ENCODE measurements at places on chromosomes 2 and 18.

GRCh38 chr2:290090-290722 lies 2.3 kb upstream of the ALKAL2 start:
- peak; percentile 63 for DNase-seq

GRCh38 chr2:108587621-108588020 lies 53.4 kb downstream of the LIMS1 start:
- no peak for DNase-seq

- no peak for DNase-seq
Observed at GRCh38 chr2:226738821-226739544, 60.6 kb downstream of the IRS1 start.

- no peak for DNase-seq
Observed at GRCh38 chr18:46337271-46337670, 233.1 kb downstream of the HAUS1 start.

- no peak for DNase-seq
Observed at GRCh38 chr2:119266091-119266589, 42.5 kb downstream of the STEAP3 start.

- DNase-seq: no peak
Observed at GRCh38 chr2:96623116-96623515, 15.0 kb downstream of the KANSL3 start.

DNA sequence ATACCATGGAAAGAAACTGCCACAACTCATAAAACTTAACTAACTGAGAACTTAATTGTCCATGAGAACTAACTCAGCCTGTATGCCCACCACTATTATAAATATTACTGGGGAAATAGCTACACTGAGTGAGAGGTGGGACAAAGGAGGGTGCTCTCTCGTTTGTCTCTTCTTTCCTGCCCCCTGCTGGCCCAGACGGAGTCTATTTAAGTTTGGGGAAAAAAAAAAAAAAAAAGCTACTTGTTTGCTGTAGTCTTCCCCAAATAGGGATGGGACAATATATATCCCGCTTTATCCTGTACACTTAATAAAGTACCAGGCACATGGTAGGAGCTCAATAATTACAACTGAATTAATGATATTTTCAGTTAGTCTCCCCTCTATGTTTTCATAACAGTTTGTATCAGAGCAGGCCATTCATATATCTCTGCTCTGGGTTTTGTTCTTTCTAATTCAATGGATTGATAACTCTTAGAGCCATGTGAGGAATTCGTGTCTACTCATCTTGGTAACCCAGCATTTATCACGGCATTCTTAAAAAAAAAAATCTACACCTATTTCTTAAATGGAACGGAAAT lies 647.6 kb upstream of the PKDCC start:
- peak; percentile 4 for DNase-seq

GRCh38 chr2:232525791-232526371 lies at the start of gene CHRND:
TSS of gene CHRND (plus strand) at chr2:232526160. CDS start at chr2:232526216, 56 bp downstream.
- DNase-seq: no peak

- DNase-seq: no peak
Observed at GRCh38 chr2:66428986-66429612, 5.8 kb upstream of the MEIS1 start.

DNA sequence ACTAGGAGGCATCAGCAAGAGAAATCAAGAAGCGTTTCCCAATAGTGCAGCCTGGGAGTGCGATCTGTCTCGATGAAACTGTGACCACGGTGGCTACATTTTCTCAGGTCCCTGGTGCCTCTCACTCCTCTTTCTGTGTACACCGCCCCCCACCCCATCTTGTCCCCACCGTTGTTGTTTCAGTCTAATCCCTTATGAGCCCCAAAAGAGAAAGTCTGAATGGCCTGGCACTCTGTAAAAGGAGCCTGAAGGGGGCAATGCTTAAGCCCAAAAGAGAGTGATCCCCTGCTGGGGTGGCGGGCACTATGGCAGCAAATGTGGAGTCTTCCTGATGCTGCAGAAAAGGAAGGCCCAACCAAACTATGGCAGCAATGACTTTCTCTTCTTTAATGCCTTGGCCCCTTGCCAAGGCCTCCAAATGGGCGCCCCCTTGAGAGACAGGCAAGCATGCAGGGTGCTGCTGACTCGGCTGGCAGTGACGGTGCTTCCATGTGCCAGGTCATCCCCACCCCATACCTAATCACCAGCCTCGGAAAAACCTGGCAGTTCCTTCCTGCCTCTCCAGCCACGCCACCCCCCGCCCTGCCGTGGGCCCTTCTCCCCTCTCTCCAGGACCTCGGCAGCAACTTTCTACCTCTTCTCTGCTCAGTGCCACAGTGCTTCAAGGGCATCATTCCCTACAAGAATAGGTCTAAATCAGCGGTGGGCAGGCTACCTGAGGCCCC lies 123.0 kb downstream of the CYP26B1 start:
- no peak for DNase-seq

- no peak for DNase-seq
Observed at GRCh38 chr2:235811446-235812184, 317.8 kb downstream of the AGAP1 start.

DNA sequence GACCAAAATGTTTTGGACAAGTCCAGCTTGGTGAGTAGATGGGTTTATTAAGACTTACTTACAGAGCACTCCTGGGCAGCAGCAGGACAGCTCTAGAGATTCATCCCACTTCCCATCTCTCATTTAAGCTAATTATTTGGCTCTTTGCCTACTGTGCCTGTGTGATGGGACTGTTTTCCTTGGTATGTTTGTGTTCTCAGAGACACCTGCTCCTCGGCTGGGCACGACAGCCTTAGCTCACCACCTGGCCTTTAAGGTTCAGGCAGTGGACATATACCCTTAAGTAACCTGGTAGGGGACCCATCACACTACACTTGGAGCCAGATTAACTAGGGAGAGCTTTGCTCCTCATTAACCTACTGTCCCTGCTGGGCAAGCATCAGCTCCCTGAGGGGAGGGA lies 41.7 kb upstream of the EFEMP1 start:
- DNase-seq: no peak

DNA sequence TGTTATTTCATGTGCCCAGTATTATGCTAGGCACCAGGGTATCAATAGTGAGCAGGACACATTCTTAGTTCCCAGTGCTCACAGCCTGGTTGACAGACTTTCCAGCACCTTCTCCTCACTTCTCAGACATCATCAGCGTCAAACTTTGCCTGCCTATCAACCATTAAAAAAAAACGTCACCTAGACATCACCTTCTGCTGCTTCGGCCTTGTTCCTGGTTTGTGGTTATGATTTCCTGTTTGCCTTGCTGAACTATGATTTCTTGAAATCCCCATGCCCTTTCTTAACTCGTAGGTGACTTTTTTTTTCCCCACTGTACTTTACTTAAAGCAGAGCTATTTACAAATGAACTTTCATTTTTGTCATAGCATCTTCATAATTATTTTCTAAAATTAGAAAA lies 60.4 kb upstream of the NABP1 start:
- DNase-seq: peak; percentile 44

- DNase-seq: peak; percentile 73
Observed at GRCh38 chr2:226215902-226216503, 583.6 kb downstream of the IRS1 start.

DNA sequence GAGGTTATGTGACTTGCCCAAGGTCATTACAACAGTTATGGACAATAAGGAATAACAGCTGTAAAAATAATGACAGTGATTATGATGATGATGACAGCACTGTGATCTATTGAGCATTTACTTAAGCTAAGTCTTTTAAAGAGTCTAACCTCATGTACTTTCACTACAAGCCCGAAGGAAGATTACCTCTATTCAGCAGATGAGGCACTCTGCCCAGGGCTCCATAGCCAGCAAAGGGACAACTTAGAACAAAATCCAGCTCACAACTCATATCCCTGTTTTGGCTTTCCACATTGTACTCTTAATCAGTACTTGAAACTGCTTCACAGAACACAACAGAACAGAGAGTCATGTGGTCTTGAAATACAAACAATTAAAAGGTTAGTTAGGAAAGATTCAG lies 290.2 kb downstream of the ZNF385B start:
- DNase-seq: no peak

DNA sequence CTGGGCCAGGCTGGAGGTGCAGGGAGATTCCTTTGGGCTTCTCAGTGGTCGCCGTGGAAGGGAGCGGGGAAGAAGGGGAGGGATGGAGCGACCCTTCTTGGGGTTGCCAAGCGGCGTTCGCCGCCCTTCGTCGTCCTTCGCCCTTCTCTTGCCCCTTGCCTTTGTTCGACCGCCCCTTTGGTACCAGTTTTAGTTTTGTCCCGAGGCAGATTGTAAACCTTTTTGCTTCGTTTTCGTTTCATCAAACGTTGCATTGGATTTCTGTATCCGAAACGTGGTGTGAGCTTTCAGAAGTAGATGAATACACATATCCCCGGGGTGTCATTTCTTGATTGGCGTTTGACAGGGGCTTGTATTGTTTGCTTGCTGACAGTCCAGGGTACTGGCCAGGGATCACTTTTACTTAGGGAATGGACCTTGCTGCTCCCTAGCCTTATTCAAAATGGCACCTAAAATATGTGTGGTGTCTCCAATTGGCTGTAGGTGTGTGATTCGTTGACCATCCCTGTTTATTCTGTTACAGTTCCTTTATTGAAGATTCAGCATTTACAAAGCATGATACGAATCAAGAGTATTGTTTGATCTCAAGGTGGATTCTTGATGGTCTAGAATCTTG lies 788 bp downstream of the USP14 start:
- DNase-seq: no peak

GRCh38 chr2:39735648-39736047 lies 43.4 kb downstream of the THUMPD2 start:
- DNase-seq: no peak

DNA sequence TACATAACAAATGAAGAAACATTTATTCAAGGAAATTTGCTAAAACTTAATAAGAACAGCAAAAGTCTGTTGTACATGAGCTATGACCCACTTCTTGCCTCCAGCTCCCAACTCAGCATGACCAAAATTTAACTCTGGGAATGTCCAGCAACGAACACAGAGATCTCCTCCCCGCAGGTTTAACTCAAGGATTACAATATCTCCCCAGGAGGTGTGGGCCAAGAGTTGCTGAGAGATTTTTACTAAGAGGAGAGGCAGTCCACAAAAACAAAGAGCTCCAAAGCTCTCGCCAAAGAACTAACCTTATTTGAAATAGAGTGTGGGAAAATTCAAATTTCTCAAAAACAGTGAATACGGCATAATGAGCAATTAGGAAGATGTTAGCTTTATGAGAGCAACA lies 318.5 kb downstream of the GRB14 start:
- no peak for DNase-seq

GRCh38 chr2:16084274-16084673 lies 143.9 kb downstream of the MYCN start:
- DNase-seq: no peak

DNA sequence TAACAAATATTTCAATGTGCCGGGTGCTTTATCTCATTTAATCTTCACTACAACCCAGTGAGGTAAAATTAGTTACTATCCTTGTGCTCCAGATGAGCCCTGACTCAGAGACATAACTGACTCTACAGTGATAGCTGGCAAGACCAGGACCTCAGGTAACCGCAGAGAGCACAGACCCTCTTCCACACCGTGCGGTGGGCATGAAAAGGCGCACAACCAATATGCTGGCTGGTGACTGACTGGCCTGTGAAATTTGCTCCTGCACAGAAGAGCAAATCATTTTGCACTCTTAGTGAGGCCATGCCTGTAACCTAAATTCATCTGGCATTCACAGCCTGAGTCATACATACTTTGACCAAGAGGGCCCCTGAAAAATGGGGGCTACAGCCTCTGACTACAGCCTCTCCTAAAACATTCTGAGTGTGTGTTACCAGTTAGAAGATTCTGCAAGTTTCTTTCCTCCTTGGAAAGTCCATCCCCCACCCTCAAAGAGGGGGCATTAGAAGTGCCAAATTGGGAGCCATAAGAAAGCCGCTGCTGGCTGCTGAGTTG lies 22.4 kb upstream of the MSGN1 start:
- no peak for DNase-seq

DNA sequence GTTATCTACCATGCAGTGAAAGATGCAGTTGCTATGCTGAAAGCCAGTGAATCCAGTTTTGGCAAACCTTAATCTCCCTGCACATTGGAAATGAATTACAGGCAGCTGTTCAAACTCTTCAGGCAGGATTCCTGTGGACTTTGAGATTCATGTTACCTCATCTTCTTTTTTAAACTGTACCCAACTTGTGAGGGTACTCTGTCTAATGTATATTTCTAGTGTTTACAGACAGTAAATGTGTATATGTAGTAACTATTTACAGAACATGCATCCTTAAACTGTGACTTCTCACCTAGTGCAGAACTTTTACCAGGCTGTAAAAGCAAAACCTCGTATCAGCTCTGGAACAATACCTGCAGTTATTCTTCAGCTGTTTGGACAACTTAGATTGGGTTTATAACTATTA lies 50.9 kb downstream of the KDM3A start:
- DNase-seq: no peak

DNA sequence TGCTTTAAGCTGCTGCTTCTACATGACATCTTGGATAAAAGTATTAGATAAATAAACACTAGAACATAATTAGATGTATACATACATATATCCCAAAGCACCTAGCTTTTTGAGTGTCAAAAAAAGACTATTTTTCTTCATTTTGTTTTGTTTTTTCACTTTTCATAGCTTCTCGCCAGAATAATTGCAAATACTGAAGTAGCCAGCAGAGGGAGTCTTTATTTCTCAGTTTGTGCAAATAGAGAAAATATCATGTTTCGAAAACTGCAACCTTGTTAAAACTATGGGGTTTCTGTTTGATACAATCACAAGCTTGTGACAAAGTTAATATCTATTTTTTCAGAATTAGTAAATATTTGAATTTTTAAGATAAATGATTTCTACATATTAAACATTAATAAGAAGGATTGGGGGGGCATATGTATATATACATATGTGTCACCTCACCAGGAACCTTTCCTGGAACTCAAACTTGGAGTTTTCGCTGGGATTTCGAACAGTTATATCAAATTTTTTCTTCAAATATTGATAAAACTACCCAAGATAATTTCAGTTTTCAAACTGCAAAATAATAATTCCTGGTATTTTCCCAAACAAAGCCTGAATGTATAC lies 61.0 kb downstream of the GRB14 start:
- DNase-seq: no peak

DNA sequence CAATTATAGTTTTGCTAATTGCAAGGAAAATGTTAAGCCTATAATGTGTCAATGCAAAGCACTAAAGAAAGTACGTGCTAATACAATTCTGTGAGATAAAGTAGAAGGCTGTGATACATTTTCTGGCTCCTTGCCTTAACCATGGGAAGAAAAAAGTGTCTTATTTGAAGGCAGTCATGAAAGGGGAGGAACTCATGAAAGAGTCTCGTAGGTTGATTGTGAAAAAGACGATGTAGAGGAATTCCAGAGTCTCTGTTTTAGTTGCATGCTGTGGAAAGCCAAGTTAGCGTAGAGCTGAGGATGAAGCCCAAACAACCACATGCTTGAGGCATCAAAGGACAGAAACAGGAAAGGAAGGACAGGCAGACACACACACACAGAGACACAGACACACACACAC lies 214.1 kb downstream of the MEIS1 start:
- DNase-seq: no peak

- DNase-seq: no peak
Observed at GRCh38 chr2:4151521-4151920, 448.1 kb downstream of the DCDC2C start.

- DNase-seq: no peak
Observed at GRCh38 chr2:105731511-105731910, 13.2 kb upstream of the NCK2 start.

All from activated CD4-positive, alpha-beta T cell treated with anti-CD3 and anti-CD28 coated beads for 48 hours (primary cell).